ENCODE measurements at places on chromosomes 5 and 9. TPM values are rescaled to one million over a fixed set of nuclear protein-coding genes. Genes with fewer than 3 reads are reported as not detected.

DNA sequence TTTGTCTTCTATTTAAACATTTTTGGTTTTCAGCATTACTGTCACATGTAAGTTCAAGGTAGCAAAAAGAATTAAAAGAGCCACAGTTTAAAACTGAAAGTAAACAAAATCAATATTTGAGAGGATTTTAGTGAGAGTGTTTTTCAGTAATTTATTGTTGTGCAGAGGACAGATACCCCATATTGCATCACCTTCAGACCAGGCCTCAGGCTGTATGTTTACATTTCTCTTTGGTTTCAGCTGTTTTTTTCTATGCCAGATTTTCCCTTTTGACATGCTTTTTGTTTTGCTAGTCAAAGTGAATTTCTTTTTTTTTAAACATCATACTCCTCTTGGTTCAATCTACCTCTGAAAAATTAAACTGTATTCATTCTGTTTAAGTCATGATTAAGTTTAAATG, 47.2 kb downstream of the MAST4 start:
- DNase-seq: no peak

DNA sequence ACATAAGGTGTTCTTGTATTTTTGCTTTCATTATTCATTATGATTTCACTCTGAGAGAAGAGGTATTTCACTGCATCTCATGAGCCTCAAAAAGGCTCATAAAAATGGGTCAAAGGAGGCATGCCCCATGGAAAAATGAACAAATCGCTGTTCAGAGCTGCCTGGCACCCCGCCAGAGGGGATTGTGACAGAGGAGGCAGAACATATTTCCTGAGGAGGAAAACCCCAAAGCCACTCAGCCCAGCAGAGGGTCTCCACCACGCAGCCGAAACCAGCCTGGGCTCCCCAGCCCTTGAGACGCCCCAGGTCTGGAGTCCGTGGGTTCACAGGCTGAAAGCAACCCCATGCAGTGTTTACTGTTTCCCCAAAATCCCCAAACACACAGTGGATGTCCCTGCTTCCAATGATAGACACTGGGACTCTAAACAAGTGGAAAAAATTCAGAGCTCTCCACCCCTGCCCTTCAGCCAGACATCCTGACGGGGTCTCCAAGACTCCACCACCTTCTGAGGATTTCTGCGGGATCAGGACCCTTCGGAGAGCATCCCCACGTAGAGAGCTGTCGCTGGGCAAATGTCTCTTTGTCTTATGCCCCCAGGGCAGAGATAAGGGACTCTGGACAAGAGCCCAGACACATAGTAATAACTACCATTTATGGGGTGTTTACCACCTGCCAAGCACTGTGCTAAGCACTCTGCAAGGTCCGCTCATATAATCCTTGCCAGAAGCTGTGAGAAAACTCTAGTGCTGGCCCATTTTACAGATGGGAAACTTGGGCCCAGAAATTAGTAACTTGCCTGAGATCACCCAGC, 122.3 kb downstream of the PAX5 start:
- no peak for DNase-seq

TERT gene
- not detected for total RNA-seq

GLRA1 gene
- total RNA-seq: not detected

GRCh38 chr9:29213417-29214153, 1640.3 kb upstream of the C9orf72 start:
- DNase-seq: no peak

- DNase-seq: no peak
These were observed 35.6 kb downstream of the CDC42SE2 start for GRCh38 chr5:131299465-131299864.

PRDM9 gene
- not detected for total RNA-seq

- no peak for DNase-seq
These were observed 39.1 kb upstream of the RANBP6 start for GRCh38 chr9:6054280-6055099.

- no peak for DNase-seq
These were observed 118.2 kb downstream of the SEC61B start for GRCh38 chr9:99340281-99340680.

GRCh38 chr5:138448481-138449398, 9.9 kb downstream of the REEP2 start:
- no peak for DNase-seq

DNA sequence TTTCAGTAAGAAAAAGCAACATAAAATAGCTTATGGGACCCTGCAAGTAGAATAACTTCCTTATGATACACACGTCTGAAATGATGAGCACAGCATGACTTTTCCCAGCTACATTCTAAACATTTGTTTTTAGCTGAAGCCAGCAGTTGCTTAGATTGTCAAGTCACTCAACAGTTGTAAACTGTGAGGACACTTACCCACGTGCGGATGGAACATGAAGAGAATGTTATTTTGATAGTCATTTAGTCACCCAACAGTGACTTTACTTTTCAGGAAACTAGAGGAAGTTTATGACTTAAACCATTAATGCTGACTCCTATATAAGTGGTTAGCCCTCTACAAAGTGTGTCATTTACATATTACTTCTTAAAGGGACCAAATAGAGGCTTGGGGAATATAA, 3.0 kb downstream of the HACD4 start:
- DNase-seq: no peak

GRCh38 chr9:120481248-120481647, 98.7 kb downstream of the CDK5RAP2 start:
- DNase-seq: no peak

DNA sequence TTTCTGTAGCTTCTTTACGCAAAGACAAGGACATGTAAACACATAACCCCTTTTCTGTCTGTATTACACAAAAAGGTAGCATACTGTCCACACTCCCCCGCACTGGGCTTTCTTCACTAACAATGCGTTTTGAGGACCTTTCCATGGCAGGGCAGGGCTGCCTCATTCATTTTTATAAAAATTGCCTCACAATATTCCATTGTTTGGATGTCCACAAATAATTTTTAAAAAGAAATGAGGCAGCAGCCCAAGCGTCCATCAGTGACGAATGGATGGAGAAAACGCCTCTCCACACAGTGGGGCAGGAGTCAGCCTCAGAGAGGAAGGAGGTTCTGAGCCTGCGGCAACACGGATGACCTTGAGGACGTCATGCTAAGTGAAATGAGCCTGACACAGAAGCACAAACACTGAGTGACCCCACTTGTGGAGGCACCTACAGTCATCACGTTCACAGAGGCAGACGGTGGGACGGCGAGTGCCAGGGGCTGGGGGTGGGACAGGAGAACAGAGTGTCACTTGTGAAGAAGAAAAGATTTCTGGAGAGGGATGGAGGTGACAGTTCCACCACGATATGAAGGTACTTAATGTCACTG, 67.8 kb downstream of the RASGEF1C start:
- DNase-seq: no peak

- no peak for DNase-seq
These were observed 173.3 kb downstream of the MELK start for GRCh38 chr9:36745977-36746376.

GFI1B gene
- total RNA-seq: not detected

GRCh38 chr5:178318382-178318781, 85.8 kb upstream of the PHYKPL start:
- DNase-seq: no peak

SPINK4 gene
- total RNA-seq: not detected

- no peak for DNase-seq
These were observed 194.8 kb upstream of the SLC30A5 start for GRCh38 chr5:68898951-68899471.
